ENCODE measurements at places on chromosomes 5 and 9.

DNA sequence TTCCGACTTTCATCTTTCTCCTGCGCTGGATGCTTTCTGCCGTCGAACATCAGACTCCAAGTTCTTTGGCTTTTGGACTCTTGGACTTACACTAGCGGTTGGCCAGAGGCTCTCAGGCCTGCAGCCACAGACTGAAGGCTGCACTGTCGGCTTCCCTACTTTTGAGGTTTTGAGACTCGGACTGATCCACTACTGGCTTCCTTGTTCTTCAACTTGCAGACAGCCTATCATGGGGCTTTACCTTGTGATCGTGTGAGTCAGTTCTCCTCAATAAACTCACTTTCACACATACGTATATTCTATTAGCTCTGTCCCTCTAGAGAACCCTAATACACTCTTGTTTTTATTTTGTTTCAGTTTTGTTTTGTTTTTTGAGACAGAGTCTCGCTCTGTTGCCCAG lies 10.3 kb downstream of the FKBP15 start:
- DNase-seq, result no peak

- no peak for DNase-seq
Observed at GRCh38 chr5:33890131-33891032, 1.4 kb downstream of the ADAMTS12 start.

DNA sequence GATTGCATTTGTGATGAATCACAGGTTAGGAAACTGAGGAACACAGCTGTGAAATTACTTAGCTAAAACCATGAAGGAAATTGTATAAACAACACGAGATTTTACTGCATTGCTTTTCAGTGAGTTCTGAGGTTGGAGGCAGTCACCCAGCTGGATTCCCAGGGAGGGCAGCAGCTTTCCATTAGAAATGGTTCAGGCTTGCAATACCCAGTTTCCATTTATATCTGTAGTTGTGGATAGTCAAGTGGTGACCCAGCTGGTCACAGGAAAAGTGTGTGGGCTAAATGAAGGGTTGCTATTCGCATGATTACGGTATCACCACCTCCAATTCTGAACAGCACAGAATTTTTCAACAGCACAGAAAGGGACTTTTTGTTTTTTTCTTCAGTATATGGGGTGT lies 34.3 kb upstream of the SPATA31D4 start:
- no peak for DNase-seq

DNA sequence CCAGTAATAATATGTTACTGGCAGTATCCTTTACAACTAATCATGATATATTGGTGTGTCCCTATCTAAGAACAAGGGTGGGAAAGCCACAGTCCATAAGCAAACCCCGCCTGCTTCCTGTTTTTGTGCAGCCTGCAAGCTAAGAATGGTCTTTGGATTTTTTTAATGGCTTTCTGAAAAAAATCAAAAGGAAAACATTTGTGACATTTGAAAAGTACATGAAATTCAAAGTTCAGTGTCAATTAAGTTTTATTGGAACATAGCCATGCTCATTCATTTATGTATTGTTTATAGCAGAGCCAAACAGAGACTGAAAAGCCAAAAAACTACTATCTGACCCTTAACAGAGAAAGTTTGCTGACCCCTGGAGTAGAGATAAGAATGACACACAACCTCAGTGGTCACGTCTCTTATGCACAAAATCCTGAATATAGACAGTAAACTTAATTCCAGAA lies 12.8 kb upstream of the TMEM245 start:
- no peak for DNase-seq

DNA sequence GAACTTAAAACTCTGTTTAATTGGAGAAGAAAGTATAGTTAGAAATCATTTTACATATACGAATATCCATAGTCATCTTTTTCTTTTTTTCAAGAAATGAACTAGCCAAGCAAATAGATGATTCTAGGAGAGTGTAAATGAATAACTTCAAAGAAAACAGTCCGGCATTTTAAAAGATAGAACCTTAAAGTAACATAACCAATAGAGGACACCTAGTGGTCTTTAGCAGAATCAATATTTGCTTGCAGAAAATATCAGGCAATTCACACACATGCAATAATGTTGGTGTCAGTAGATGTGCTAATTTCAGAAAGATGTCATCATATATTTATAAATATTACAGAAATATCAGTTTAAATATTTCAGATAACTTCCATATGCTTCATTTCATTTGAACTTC lies 57.1 kb downstream of the HCN1 start:
- DNase-seq, result no peak

DNA sequence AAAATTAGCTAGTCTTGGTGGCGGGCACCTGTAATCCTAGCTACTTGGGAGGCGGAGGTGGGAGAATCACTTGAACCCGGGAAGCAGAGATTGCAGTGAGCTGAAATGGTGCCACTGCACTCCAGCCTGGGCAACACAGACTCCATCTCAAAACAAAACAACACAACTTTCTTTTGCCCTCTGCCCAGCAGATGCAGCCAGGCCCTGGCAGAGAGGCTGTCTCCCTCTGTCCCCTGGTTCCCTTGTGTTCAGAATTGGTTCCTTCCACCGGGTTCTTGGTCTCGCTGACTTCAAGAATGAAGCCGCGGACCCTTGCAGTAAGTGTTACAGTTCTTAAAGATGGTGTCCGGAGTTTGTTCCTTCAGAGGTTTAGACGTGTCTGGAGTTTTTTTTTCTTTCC lies 30.2 kb upstream of the CEP72 start:
- DNase-seq, result no peak

- DNase-seq, result no peak
Observed at GRCh38 chr9:88983865-88984542, 7.3 kb upstream of the S1PR3 start.

- DNase-seq, result no peak
Observed at GRCh38 chr9:26357803-26358344, 534.7 kb downstream of the CAAP1 start.

- no peak for DNase-seq
Observed at GRCh38 chr9:105069696-105070095, 141.7 kb upstream of the ABCA1 start.

DNA sequence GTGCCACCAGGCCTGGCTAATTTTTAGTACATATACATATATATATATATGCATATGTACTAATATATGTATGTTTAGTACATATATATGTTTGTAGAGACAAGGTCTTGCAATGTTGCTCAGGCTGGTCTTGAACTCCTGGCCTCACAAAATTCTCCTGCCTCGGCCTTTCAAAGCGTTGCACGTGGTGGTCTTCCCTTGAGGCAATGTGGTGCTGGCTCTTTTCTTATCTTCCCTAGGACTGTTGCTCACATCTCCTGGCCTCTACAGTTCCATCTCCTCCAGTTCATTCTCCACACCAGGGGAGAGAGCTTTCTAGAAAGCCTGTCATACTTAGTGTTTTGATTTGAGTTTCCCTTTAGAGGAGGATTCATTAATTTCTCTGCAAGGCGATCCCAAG lies 28.9 kb upstream of the TGFBR1 start:
- DNase-seq, result no peak

GRCh38 chr9:2469681-2470221 lies 151.8 kb upstream of the VLDLR start:
- DNase-seq, result peak; percentile 26

- no peak for DNase-seq
Observed at GRCh38 chr5:148748702-148749392, 77.6 kb upstream of the ADRB2 start.

GRCh38 chr5:139399501-139400121 lies 4.3 kb downstream of the SPATA24 start:
- no peak for DNase-seq

- DNase-seq, result no peak
Observed at GRCh38 chr5:107242411-107243219, 428.1 kb downstream of the EFNA5 start.

DNA sequence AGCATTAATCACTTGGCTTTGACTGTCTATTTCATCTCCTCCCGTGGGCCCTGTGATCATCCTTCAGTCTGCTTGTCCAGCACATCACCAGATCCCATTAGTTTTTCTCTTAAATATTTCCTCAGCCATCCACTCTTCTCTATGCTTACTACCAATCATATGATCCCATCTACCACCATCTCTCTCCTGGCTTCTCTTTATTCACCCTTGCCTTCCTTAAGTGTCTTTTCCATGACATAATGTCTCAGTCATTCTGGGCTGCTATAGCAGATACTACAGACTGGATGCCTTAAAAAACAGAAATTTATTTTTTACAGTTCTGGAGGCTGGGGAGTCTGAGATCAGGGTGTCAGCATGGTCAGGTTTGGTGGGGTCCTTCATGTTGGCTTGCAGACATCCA lies 208.4 kb upstream of the PPP1R2B start:
- DNase-seq, result no peak

DNA sequence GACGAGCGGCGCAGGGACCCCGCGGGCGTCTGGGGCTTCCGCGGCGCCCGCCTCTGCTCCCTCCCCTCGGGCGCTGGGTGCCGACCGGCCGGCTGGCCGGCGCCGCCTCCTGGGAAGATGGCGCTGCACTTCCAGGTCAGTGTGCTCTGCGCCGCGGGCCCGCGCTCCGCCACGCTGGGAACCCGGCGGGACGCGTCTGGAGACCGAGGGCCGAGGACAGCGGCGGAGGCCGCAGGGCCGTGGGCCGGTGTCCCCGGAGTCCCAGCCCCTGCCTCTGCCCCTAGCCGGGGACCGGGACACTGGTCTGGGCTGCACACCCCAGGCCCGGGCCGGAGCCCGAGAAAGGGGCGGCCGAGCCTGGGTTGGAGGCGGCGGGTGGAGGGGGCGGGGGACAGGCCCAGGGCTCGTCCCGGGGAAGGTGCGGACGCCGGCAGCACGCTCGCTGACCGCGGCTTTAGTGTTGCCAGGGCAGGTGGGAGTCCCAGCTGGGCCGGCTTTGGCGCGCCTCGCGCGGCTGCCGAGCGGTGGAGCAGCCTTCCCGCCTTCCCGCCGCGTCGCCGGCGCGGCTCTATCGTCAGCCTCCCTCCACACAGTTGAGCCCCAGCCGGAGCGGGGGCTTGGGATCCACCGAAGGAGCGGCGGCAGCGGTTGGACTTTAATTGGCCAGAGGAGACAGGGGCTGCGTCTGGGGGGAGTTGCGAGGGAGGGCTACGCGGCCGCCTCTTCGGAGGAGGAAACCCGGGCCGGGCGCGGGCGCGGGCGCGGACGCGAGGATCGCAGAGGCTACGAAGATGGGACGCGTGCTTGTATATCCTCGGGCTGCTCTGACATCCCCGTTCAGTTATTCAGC lies at the start of gene RANBP17:
TSS of gene RANBP17 (plus strand) at position 102 of the 850 bp plus-strand sequence.
- no peak for DNase-seq

- no peak for DNase-seq
Observed at GRCh38 chr5:120532835-120533234, 68.7 kb downstream of the PRR16 start.

DNA sequence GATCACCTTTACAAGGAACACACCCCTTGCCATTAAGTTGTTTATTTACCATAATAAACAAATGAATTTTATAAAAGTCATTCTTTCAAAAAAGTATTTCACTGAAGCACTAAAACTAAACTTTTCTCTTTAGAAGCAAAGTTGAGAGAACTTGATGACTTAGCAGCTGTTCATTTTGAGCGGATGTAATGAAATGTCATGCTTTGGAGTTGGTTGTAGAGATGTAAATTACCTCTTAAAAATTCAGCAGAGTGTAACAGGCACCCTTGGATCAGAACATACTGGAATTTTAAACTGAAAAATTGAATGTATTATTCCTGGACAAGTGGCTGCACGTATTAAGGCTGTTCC lies 617.2 kb downstream of the PDE4D start:
- DNase-seq, result no peak

DNA sequence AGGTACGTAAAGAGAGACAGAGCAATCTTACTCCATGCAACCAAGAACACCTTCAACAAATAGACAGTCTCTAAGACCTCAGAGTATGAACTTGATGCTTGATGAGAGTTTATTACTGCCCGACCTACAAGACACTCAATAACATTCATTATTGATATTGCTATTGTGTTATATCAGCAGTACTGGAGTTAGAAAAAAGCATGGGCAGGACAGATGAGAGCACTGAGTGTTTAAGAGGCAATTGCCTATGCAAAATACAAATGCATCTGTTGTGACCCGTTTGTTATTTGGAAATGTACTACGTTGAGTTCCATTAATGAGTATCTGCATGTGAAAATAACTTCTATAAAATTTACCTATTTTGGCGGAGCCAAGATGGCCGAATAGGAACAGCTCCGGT lies 8.1 kb upstream of the MARCOL start:
- DNase-seq, result no peak

DNA sequence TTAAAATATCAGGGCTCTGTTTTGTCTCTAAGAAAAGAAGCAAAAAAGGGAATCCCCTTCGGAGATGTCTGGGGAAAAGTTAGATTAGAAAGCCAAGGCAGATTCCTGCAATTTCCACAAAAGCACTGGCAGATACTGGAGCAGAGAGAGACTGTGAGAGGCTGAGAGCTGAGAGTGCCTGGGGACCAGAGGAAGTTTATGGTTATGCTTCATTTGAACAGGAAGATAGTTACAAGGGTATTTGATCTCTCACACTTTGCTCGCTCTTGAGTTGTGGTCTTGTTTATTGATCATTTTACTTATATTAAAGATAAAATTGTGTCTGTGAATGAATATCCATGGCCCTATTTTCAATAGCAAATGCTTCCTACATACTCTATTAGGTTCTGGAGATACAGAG lies 32.8 kb upstream of the FAM81B start:
- DNase-seq, result no peak

GRCh38 chr5:36576721-36577120 lies 29.7 kb upstream of the SLC1A3 start:
- no peak for DNase-seq

GRCh38 chr9:8718121-8718725 lies 918.6 kb upstream of the DMAC1 start:
- DNase-seq, result no peak

DNA sequence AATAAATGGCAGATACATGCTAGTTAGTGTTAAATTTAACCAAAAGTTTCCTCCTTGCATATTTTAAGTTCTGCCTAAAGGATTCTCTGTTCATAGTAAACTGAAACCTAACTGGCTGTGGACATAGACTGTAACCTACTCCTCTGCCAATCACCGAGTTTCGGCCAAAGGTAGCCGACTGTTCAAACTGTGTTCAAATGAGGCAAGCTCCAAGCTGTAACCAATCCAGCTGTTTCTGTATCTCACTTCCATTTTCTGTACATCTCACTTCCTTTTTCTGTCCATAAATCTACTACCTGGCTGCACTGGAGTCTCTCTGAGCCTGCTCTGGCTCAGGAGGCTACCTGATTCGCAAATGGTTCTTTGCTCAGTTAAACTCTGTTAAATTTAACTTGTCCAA lies 44.1 kb downstream of the KCNV2 start:
- no peak for DNase-seq

DNA sequence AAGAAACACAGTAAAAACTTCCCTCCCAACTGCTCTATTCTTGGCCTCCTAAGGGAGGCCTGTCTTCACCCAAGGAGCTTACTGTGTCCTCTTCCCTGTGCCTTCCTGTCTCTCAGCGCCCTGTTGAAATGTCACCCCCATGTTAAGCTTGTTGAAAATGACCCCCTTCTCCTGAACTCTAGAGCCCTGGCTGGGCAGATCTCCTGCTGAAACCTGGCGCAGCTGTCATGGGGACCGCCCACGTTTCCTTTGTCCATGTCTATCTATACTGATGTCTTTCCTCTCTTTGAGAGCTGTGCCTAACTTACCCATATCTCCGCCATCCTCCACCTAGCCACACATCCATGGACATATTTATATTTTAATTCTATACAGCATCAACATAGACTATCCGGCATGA lies 33.3 kb downstream of the PTCH1 start:
- no peak for DNase-seq
